ENCODE measurements at places on chromosomes 4 and X. TPM values are rescaled to one million over a fixed set of nuclear protein-coding genes. Genes with fewer than 3 reads are reported as not detected.

GRCh38 chr4:17447056-17447455, 64.8 kb downstream of the QDPR start:
- peak; percentile 12 for DNase-seq

- peak; percentile 13 for DNase-seq
Measured at GRCh38 chrX:118493653-118494297, 1.8 kb upstream of the DOCK11 start.

- peak; percentile 2 for DNase-seq
Measured at GRCh38 chrX:119605464-119606279, 552 bp downstream of the NKRF start.

DNA sequence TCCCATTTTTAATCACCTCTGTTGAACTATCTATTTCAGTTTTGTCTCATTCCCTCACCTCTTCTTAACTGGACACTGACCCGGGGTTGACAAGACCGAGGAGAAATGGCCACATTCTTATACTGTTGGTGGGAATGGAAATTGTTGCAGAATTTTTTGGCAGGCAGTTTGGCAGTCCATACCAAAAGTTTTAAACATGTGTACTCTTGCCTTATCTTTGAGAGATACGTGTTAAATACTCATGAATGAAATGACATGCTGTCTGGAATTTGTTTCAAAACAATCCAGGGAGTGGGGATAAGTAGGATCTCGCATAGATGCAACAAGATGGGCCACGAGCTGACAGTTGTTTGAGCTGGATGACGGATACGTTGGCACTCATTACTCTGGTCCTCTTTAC, 12.1 kb downstream of the FGFBP1 start:
- no peak for DNase-seq

- DNase-seq = peak; percentile 35
Measured at GRCh38 chrX:154458116-154458953, at the start of gene PLXNA3. TSS of gene PLXNA3 (plus strand) at chrX:154458281. CDS start at chrX:154460184, 1,903 bp downstream.

GRCh38 chr4:185772391-185773093, 39.5 kb downstream of the SORBS2 start:
- peak; percentile 9 for DNase-seq

GRCh38 chrX:7119950-7120877, 27.3 kb upstream of the STS start:
- DNase-seq = peak; percentile 23

DNA sequence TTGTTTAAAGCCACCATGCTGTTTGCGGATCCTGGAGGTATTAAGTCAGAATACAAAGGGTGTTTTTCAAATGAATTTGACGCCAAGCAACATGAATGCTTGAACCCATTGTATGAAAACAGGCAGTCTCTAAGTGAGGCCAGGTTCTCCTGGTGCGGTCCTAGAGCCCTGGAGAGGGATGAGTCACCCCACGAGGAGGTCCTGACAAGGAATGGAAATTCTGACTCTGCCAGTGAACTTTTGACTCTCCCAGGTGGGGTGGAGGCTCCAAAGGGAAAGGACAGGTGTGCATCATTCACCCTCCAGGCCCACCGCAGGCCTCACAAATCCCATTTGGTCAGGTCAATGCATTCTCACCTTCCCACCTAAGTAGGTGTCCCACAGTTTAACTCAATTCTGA, 1.5 kb downstream of the TRIM2 start:
- DNase-seq = peak; percentile 58

- DNase-seq = no peak
Measured at GRCh38 chr4:178599521-178599920, 1157.3 kb upstream of the AGA start.

- no peak for DNase-seq
Measured at GRCh38 chr4:187424636-187425035, 570.9 kb upstream of the ZFP42 start.

- DNase-seq = no peak
Measured at GRCh38 chr4:159460371-159460770, 357.5 kb downstream of the RAPGEF2 start.

DNA sequence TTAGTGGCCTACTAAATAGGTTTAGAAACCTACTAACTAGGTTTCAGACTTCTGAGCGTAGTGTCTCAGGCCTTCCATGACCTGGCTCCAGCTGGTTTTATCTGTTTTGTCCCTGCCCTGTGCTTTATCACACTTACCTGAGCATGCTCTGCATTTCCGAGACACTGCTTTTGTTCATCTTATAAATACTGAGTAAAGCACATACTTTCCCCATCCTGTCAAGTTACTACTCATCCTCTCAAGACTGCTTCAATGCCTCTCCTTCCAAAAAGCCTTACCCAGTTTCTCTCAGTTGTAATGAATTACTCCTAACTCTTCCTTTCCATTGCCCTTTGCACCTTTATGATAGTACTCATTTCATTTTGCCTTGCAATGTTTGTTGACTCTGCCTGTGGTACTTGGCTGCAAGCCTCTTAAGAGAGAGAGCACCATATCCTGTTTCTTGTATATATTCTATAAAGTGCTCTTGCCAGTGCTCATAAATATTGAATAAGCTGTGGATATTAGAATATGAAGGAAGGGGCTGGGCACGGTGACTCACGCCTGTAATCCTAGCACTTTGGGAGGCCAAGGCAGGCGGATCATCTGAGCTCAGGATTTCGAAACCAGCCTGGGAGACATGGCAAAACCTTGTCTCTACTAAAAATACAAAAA, 34.4 kb downstream of the SLAIN2 start:
- DNase-seq = peak; percentile 55

- DNase-seq = no peak
Measured at GRCh38 chr4:140903522-140904475, 147.6 kb upstream of the TBC1D9 start.

The RPS6KA6 gene
- total RNA-seq = not detected

The TKTL1 gene
- not detected for total RNA-seq

The DCAF4L1 gene
- total RNA-seq = not detected

The KCNIP4 gene
- not detected for total RNA-seq

The TLR7 gene
- not detected for total RNA-seq

The CDKL2 gene
- 2.9 TPM for total RNA-seq
